ENCODE measurements at places on chromosomes 3 and 15. TPM values are rescaled to one million over a fixed set of nuclear protein-coding genes. Genes with fewer than 3 reads are reported as not detected.

- DNase-seq = no peak
Observed at GRCh38 chr3:190205739-190206138, 85.0 kb upstream of the P3H2 start.

ABI3BP gene
- total RNA-seq = 243 TPM

GRCh38 chr15:100807028-100807427, 72.6 kb upstream of the ALDH1A3 start:
- no peak for DNase-seq

CHRFAM7A gene
- 8.3 TPM for total RNA-seq

KY gene
- total RNA-seq = 3.2 TPM

TRANK1 gene
- total RNA-seq = 23.5 TPM

ZNF860 gene
- total RNA-seq = 2.3 TPM

- DNase-seq = no peak
Observed at GRCh38 chr15:39788800-39789565, 6.3 kb upstream of the FSIP1 start.
